CD14-positive monocyte (primary cell): ENCODE measurements at places on chromosomes 7 and 10. TPM values are rescaled to one million over a fixed set of nuclear protein-coding genes. Genes with fewer than 3 reads are reported as not detected.
A peak's percentile ranks its signal among the peaks of the same experiment; 100 is the strongest.

DNA sequence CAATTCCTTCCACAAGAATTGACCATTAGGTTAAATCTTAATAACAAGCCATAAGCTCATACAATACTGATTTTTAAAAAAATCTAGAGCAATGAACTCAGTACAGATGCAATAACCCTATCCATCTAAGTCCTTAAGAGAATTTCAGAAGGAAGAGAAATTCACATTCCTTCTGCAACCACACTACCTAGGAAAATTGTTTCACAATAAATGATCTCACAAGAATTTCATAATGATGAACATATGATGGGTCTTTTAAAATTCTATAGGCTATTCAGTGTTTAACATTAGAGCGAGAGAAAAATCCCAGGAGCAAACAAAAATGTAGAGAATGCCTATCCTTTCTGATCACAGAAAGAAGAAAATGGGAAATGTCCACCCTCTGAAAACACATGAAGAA lies 70.0 kb upstream of the MAGI2 start:
- DNase-seq: no peak
- H3K36me3 ChIP-seq: no peaks in the 10 kb centered on the region
- H3K4me3 ChIP-seq: no peak overlapping the region
- H3K4me1 ChIP-seq: no peaks in the 10 kb centered on the region
- H3K27ac ChIP-seq: no peak overlapping the region

- H3K36me3 ChIP-seq: no peaks in the 10 kb centered on the region
- H3K4me1 ChIP-seq: no peaks in the 10 kb centered on the region
- DNase-seq: no peak
These were observed 234.6 kb upstream of the CCDC6 start for GRCh38 chr10:60140651-60141632.

DNA sequence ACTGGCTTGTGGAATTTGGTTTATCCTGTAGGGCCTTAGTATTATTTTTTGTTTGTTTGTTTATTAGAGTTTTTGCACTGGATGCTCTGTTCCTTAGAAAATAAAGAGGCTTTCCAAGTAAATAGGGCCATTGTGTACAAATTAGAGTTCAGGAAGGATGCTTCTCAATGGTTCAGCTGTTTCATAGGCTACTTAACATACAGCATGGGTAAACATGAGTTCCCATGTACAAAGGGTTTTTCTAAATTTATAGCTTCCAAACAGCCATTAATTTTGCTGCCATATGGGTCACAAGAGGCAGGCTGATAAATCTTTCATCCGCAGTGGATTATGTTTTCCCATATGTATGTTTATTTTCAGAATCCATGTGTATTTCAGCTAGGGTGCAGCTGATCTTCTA lies 121.6 kb upstream of the WDR11 start:
- H3K4me3 ChIP-seq: no peak overlapping the region
- H3K4me1 ChIP-seq: no peaks in the 10 kb centered on the region
- no peaks in the 10 kb centered on the region for H3K27me3 ChIP-seq
- no peaks in the 10 kb centered on the region for H3K36me3 ChIP-seq

DNA sequence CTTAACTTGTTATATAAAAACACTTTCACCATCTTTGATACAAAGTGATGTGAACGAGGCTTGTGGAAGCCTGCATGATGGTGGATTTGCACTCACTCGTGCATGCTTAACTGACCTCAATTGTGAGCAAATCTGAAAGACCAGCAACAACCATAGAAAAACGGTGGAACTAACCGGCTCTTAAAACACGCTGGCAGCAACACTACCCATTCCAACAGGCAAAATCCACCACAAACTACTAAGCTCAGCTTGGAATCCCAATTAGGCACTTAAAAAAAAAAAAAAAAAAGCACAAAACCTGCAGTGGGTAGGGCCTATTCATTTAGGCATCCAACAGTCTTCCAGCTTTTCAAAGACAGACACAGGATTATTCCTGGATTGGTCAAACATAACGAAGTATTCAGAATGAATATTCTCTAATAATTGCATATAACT lies 1.8 kb downstream of the GDI2 start:
- H3K27ac ChIP-seq: no peak overlapping the region
- H3K4me1 ChIP-seq: peaks cover 59% of the 10 kb centered on the region
- H3K36me3 ChIP-seq: no peaks in the 10 kb centered on the region

DNA sequence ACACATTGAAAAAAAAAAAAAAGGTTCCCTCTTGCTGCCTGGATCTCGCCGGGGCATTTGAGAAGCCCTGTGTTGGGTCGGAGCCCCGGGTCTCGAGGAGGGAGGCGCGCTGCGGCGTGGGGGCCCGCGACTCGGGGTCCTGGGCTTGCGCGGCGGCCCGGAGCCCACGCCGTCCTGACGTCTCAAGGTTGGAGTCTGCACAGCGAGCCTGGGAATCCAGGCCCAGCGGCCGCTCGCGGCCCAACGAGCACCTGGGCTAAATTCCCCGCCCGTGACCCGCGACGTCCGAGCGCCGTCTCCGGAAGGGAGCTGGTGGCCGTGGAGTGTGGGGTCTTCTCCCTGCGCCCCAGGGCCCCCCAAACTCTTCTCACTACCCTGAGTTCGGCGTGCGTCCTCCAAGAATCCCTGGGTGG lies 1.4 kb upstream of the CTBP2 start:
- no peak for DNase-seq
- H3K4me1 ChIP-seq: peaks cover 33% of the 10 kb centered on the region
- peak overlapping the region; percentile 94 for H3K4me3 ChIP-seq
- no peak overlapping the region for H3K27ac ChIP-seq
- H3K27me3 ChIP-seq: peaks cover 8% of the 10 kb centered on the region

GRCh38 chr7:1815051-1815481 lies 145.0 kb downstream of the ELFN1 start:
- peaks cover 3% of the 10 kb centered on the region for H3K4me1 ChIP-seq
- no peak overlapping the region for H3K4me3 ChIP-seq
- no peak for DNase-seq

GRCh38 chr10:34198953-34199352 lies 616.1 kb downstream of the PARD3 start:
- no peak overlapping the region for H3K4me3 ChIP-seq
- H3K36me3 ChIP-seq: no peaks in the 10 kb centered on the region
- H3K27ac ChIP-seq: no peak overlapping the region
- no peaks in the 10 kb centered on the region for H3K27me3 ChIP-seq

GRCh38 chr10:118358327-118358726 lies 16.2 kb upstream of the FAM204A start:
- no peaks in the 10 kb centered on the region for H3K4me1 ChIP-seq
- H3K36me3 ChIP-seq: no peaks in the 10 kb centered on the region
- peaks cover 2% of the 10 kb centered on the region for H3K27me3 ChIP-seq

DNA sequence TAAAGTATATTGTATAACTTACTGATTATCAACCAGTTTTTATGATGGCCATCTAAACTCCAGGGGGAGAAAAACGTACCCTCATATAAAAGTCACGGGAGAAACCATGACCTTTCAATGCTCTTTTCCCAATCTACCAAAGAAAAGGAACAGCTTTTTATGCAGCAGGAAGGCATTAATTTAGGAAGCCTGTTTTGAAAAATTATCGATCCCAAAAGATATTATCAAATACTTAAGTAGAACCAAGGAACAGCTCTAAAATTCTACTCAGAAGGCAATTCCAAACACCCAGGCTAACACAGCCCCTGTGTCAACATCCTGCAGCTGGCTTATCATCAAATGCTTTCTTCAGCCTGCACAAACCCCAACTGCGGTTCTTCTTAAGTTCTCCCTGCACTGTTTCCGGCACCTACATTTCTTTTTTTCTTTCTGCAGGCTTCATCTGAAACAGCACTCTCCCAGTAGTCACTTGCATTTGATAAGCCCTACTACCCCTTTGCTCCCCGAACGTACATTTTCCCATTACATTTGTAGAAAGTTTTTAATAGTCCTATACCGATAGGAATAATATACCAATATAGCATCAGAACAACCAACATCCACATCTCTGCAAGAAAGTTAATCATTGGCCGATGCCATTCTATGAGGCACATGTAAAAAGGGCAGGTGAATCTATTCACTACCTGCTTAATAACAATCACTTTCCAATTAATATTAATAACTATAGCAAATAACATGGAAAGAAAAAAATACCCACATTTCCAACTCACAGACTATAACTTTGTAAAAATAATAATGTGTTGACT lies 47.9 kb downstream of the PIP4K2A start:
- H3K4me3 ChIP-seq: no peak overlapping the region
- H3K27ac ChIP-seq: no peak overlapping the region
- H3K36me3 ChIP-seq: no peaks in the 10 kb centered on the region
- H3K27me3 ChIP-seq: no peaks in the 10 kb centered on the region

- no peaks in the 10 kb centered on the region for H3K36me3 ChIP-seq
- peaks cover 23% of the 10 kb centered on the region for H3K4me1 ChIP-seq
- no peak overlapping the region for H3K27ac ChIP-seq
- no peak for DNase-seq
- H3K27me3 ChIP-seq: peaks cover 25% of the 10 kb centered on the region
These were observed 30.5 kb upstream of the GRID1 start for GRCh38 chr10:86397120-86397519.

GPR146 gene
- 0.48 TPM for polyA plus RNA-seq

FKBP9 gene
- polyA plus RNA-seq: 4.2 TPM

RNF32 gene
- polyA plus RNA-seq: not detected
